OCI-M1 (cell line): ENCODE measurements at places on chromosomes 11 and 22.
A peak's percentile ranks its signal among the peaks of the same experiment; 100 is the strongest.

DNA sequence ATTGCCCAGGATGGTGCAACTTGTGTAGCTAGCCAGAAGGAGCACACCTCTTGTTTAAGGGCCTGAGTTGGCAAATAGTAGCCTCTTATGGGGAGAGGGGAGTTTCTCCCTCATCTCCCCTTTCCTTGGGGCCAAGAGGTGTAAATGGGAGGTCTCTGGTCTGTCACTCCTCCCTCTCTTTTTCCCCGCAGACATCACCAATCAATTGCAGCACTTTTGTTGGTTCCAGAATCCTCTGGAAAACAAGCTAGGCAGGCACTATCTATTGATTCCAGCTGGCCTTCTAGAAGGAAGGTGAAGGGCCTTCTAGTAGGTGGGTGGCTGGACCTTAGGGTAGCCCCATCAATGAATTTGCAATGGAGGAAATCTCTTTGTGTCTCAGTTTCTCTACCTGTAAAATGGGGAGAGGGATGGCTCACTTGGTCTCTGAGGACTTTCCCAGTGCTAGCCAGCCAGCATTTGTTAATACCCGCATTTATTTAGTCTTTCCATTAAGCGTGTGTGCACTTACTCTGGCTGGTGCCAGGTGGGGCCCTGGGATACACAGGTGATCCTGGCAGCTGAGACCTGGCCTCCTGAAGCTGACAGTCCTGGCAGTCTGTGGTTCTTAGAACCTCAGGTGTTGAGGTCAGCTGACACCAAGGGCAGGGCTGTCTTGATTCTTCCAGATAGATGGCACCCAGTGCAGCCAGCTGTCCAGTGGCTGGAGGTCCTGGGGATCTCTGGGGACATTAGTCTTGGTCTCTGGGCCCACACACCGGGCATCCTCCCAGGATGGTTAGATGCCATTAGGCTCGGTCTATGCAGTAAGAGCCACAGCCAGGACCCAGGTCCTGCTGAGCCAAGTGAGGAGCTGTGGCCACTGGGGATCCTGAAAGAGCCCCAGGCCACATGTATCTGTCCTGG is 51.7 kb downstream of the TSPAN18 start:
- peak; percentile 82 for DNase-seq

GRCh38 chr11:85988780-85989179 is 80.1 kb downstream of the PICALM start:
- no peak for DNase-seq

GRCh38 chr11:76797341-76798201 is 14.4 kb downstream of the TSKU start:
- no peak for DNase-seq

DNA sequence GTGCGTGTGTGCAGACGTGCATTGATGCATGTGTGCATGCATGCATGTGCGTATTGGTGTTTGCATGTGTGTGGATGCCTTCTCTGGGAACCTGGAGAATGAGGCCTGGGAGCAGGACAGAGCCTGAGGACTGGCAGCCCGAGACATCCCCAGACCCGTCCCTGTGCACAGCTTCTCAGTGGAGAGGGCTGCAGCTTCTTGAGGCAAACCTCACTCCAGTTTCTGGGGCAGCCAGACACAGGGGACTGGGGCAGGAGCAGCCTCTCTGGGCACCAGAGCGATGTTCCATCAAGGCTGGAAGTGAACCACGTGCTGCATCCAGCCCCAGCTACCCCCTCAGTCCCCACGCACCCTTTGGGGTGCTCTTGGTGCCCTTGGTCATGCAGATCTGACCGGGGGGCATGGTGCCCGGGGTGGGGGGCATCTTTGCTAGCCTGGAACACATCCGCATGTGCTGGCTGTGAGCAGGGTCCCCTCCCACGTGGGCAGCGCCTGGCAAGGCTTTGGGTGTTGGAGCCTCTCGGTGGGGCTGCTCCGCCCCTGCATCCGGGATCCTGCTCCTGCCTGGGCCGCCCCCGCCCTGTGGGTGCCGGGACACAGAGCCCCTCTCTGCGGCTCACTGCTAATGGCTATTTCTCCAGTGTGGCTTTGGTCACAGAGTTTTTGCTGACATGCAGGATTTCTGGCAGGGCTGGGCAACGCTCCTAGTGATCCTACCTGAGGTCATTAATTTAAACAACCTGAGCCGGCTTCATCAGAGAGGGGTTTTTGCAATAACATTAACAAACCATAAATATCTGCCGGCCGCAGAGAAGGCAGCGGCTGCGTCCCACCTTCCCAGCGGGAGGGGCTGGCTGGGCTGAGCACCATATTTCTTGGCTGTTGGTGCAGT is 434.7 kb downstream of the TBC1D22A start:
- DNase-seq = no peak

- DNase-seq = peak; percentile 60
Measured at GRCh38 chr11:30919389-30920152, 333.4 kb upstream of the MPPED2 start.

DNA sequence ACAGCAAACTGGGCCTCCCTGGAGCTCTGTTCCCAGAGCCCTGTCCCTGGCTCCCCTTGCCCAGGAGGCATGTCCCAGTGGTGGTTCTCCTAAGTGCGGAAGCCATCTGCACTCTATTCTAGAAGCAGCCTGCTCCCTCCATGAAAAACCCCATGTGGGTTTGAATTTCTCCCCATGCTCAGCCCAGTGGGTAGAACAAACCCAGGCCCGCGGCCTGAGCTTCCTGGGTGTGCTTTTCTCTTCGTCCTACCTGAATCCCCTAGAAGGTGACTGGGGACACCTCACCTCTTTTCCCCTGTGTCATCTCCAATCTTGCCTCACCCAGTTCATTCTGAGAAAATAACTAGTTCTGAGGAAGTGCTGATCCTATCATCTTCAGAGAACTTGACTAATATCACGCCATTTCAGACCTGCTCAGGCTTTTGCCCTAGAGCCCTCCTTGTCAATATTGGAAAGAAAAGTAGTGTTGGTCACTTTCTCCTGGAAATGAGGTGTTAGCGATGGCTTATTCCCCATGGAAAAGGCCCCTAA is 15.9 kb downstream of the IL10RA start:
- DNase-seq = peak; percentile 96

GRCh38 chr11:76700177-76701100 is 29.9 kb upstream of the LRRC32 start:
- DNase-seq = peak; percentile 99
